NCI-H1930 (cell line): ENCODE measurements at places on chromosomes 16 and 17.

DNA sequence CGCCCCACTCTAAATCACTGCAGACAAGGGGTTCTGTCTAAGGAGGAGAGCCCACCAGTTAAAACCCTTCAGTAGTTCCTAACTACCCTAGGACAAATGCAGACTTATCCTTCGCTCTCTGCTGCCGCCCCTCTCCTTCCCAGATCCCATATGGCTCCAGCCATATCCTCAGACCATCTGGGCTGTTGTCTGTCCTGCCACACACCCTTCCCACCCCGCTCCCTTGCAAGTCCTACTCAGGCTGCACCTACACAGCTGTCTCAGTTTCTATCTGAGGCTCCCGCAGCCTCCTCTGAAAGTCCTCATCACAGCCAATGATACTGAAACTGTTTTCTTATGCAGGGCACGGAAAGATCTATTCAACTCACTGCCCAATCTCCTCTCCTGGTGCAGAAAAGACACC is 720 bp upstream of the BCKDK start:
- DNase-seq, result no peak

GRCh38 chr16:30829130-30830071 is 42.4 kb upstream of the ZNF629 start:
- no peak for DNase-seq

DNA sequence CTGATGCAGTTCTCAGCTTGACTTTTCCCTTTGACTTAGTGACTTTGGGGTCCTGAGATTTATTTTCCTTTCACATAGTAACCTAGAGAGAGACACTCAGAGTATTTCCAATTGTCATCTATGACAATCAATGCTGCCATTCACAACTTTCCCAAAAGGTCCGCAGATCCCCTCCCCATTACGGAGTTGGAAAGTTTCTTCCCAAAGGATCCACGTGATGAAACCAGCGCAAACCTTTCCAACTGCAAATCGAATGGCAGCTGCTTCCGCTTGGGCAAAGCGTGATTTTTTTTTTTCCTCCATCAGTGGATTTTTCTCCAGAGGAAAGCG is 538 bp upstream of the FCSK start:
- DNase-seq, result no peak

- no peak for DNase-seq
These were observed 18.1 kb downstream of the ZNF423 start for GRCh38 chr16:49837688-49838410.

GRCh38 chr16:81567987-81568748 is 123.6 kb downstream of the CMIP start:
- DNase-seq, result no peak
